ENCODE measurements at places on chromosomes 16 and 17.

- DNase-seq, result no peak
Observed at GRCh38 chr17:36703860-36704266, 102.5 kb downstream of the MRM1 start.

DNA sequence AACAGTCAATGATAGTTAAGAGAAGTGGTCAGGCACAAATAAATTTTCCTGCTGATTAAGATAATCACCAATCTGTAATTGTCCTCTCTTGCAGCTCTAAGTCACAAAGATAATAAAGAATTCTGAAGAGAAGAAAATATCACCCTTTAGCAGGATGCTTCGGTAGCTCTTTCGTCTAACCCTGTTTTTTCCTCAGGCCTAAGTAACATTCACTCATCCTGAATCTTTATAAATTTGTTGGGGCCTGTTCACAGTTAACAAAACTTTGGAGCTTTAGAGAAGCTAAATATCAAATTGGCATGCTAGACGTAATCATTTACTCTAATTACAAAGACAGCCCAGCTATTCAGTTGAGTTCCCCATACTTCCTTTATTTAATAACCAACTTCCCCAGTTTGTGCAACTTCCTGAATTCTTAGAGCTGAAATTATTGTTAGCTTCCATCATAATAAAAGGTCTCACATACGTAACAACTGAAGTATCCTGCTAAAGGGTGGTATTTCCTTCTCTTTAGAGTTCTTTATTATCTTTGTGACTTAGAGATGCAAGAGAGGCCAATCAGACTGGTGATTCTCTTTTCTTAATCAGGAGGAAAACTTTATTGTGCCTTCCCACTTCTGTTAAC is 118.6 kb downstream of the TANGO6 start:
- no peak for DNase-seq

DNA sequence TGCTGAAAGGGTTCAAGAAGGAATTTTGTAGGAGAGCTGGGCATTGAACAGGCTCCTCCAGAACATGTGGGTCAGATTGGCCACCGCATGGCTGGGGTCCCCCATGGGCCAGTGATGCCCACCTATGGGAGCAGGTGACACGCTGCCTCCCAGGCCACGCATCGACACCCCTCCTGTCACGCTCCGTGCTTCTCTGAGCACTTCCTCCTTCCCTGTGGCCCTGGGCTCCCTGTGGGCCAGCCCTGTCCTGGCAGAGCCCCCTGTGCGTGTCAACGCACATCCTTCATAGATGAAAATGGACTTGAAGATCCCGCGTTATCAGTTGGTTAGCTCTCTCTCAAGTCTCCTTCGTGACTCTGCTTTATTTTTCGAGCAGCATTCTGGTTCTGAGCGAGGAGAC is 160.3 kb downstream of the RPTOR start:
- DNase-seq, result no peak

DNA sequence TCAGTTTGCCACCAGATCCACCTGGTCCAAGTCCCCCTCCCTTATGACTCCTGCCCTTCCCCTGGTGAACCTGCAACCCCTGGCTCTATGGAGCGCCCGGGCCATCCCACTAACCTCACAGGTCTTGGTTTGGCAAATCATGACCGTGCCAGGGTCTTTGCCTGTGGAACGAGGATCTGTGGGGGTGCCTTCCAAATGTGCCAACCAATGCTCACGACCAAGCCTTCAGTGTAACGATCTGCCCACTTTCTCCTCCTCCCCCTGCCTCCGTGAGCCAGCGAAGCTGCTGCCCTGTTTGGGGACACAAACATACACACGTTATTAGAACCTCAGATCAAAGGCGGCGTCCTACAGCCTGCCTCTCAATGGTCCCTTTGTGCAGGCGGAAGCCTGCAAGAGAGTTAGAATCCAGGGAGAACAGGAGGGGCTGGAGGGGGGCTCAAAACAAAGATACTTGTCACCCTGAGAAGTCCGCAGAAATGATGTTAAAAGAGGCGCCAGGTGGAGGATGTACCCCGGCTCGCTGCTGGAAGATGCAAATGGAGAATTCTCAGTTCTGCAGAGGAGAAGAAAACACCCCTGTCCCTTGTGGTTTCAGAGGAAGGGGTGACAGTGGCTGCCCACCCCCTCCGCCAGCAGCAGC is 9.0 kb upstream of the NKD1 start:
- no peak for DNase-seq

DNA sequence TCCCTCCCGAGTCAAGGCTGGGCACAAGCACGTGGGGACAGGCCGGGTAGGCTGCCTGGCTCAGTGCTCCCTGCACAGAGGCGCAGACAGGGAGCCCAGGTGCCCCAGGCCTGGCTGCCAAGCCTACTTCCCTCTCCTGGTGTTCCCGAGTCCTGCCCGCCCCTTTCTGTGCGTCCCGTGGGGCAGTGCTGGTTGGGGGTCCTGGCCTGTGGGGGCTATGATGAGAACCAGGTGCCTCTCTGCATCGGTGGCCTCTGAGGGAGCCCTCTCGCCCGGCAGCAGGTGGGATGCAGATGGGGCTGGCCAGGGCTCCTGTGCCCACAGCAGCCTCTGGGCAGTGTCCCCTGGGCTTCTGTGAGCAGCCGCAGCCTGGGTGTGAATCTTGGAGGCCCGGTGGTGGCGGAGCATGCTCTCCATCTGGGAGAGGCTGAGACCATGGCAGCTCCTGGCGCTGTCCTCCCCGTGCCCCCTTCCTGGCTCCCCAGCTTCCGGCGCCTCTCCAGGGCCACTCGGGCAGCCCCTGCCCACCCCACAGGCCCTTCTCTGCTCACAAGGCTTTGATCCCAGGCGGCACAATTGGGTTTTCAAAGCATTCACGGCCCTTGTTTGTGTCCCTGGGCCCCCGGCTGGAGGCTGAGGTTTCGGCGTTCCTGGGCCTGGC is 7.2 kb downstream of the CENPX start:
- DNase-seq, result no peak

- no peak for DNase-seq
Observed at GRCh38 chr17:57187391-57187790, 68.9 kb upstream of the MSI2 start.

DNA sequence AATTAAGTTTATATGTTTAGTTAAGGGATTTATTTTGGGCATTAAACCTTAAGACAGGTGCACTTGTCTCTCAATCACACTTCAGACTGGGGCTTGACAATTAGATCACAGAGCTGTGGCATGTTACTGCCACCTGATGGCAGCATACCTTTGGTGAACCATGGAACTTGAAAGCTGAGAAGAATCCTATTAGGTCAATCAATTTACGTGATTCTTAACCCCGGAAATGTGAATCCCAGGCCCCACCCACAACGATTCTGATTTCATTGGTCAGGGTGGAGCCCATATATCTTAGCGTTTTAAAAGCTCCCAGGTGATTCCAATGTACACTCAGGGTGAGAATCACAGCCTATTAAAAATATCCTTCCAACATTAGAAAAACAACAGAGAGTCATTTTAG is 91.0 kb downstream of the GSG1L start:
- peak; percentile 3 for DNase-seq

DNA sequence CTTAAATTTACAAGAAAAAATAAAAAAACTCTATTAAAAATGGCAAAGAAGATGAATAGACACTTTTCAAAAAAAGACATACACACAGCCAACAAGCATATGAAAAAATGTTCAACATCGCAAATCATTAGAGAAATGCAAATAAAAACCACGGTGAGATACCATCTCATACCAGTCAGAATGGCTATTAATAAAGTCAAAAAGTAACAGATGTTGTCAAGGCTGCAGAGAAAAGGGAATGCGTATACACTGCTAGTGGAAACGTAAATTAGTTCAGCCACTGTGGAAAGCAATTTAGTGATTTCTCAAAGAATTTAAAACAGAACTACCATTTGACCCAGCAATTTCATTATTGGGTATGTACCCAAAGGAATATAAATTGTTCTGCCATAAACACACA is 31.4 kb downstream of the CAPNS2 start:
- DNase-seq, result no peak

GRCh38 chr17:33653399-33653788 is 360.3 kb upstream of the ASIC2 start:
- no peak for DNase-seq

DNA sequence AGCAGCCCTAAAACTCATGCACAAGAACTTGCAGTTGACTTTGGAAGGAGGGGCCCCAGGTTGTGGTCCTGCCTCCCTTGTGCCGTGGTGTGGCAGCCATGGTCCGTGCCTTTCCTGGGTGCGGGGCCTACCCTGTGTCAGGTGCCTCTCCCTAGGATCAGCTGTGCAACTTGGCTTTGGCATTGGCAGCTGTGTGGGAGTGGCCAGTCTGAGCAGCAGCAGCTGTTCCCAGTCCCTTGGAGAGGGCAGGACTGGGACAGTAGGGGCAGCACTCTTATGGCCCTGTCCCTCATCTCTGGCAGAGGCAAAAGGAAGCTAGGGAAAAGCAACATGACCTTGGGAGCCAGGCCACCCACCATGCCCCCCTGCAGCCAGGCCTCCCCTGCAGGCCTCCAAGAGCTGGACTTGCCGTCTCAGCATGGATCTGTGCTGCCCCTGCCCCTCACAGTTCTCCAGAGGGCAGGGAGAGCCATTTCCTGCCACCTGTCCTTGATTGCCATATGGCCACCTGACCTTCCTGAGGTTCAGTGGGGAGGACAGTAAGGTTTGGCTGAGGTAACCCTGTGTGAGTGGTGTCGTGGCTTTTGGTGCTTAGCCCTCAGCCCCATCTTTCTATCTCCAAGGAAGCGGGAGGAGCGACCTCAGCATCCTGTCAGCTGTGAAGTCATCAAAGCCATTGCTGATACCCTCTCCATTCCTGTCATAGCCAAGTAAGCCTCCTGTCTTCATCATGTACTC is 15.5 kb upstream of the NFATC3 start:
- DNase-seq, result no peak

DNA sequence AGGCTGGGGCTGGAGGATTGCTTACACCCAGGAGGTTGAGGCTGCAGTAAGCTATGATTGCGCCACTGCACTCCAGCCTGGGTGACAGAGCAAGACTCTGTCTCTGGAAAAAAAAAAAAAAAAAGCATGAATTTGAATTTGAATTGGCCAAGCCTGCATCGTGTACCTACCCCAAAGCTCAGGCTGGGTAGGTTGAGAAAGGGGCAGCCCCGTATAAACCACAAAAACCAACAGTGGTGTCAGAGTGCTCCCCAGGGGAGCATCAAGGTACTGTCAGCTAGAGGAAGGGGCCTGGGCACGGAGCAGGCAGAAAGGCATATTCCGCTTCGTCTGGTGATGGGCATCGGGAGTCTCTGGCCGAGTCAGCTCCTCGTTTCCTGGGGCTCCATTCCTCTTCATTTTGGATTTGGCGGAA is 40.9 kb downstream of the RAP1GAP2 start:
- DNase-seq, result no peak

DNA sequence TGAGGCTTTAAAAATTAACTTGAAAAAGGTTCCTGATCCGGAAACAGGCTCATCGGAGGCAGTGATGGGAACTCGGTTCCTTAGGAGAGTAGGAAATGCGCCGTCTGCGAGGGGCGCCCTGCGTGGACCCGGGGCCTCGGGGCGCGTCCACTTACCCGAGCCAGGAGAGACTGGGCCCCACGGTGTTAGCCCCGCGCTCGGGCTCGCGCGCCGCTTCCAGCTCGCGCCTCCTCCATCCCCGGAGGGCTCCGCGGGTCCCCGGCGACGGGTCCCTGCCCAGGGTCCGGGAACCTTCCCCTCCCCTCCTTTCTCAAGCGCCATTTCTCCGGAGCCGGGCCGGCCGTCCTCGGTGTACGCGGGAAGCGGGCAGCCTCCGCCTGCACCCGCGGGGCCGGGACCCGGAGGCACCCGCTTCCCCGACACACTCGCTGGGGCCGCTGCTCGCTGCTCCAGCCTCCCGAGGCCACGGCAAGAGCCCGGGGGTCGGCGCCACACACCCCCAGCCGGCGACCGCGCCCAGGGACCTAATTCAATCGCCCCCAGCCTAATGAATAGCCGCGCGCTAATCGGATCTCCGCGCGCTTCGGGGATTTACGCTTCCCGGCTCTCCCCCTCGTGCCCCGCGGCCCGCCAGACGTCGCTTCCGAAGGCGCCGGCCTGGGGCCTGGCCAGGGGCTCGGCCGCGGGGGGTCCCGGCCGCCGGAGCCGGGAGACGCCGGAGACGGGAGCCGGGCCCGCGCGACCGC is 2.2 kb upstream of the BAHCC1 start:
- DNase-seq, result no peak

Data from epithelial cell of prostate (primary cell).